Trophoblast cell (in vitro differentiated cells and primary cell): ENCODE measurements at places on chromosomes 11 and 22.

GRCh38 chr22:30640361-30640760 is 4.8 kb downstream of the SLC35E4 start:
- no peak overlapping the region for H3K4me3 ChIP-seq
- peaks cover 8% of the 10 kb centered on the region for H3K4me1 ChIP-seq
- DNase-seq = no peak
- H3K27me3 ChIP-seq = no peaks in the 10 kb centered on the region
- no peak overlapping the region for H3K27ac ChIP-seq
- no peaks in the 10 kb centered on the region for H3K36me3 ChIP-seq

GRCh38 chr22:36986242-36986821 is 32.9 kb downstream of the TST start:
- H3K4me3 ChIP-seq = no peak overlapping the region
- no peak overlapping the region for H3K27ac ChIP-seq
- H3K27me3 ChIP-seq = no peaks in the 10 kb centered on the region
- DNase-seq = peak; percentile 31

- no peak for DNase-seq
- H3K36me3 ChIP-seq = no peaks in the 10 kb centered on the region
- H3K27me3 ChIP-seq = no peaks in the 10 kb centered on the region
- H3K4me3 ChIP-seq = no peak overlapping the region
Measured at GRCh38 chr11:95716266-95716665, 73.3 kb downstream of the FAM76B start.

DNA sequence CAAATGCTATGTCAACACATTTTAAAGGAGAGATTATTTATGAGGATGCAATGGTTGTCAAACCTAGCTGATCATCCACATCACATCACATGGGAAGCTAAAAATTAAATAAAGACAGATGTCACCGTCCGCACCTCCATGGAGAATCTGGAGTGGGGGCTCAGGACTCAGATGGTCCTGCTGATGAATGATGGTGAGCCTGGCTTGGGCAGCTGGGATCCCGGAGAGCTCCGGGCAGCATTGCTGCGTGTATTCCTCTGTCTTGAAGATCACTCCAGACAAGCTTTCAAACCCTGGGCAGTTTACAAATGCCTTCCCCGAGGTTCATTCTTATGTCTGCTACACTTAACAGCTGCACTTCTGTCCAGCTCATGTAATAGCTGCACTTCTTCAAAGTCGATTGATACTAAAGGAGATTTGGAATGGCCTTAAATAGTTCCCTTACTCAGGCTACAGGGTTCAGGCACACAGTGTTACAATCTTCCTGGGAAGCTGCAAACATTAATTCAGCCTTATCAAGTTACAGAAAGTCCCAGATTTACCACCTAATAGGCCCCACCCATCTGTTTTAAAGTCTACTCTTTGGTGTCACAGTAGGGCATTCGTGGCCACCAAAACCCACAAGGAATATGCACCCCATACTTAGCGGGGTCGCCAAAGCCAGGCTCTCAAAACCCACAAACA is 34.7 kb upstream of the CSNK2A3 start:
- no peaks in the 10 kb centered on the region for H3K4me1 ChIP-seq
- no peaks in the 10 kb centered on the region for H3K27me3 ChIP-seq
- no peak for DNase-seq
- H3K27ac ChIP-seq = no peak overlapping the region
- H3K36me3 ChIP-seq = no peaks in the 10 kb centered on the region
- H3K4me3 ChIP-seq = no peak overlapping the region

DNA sequence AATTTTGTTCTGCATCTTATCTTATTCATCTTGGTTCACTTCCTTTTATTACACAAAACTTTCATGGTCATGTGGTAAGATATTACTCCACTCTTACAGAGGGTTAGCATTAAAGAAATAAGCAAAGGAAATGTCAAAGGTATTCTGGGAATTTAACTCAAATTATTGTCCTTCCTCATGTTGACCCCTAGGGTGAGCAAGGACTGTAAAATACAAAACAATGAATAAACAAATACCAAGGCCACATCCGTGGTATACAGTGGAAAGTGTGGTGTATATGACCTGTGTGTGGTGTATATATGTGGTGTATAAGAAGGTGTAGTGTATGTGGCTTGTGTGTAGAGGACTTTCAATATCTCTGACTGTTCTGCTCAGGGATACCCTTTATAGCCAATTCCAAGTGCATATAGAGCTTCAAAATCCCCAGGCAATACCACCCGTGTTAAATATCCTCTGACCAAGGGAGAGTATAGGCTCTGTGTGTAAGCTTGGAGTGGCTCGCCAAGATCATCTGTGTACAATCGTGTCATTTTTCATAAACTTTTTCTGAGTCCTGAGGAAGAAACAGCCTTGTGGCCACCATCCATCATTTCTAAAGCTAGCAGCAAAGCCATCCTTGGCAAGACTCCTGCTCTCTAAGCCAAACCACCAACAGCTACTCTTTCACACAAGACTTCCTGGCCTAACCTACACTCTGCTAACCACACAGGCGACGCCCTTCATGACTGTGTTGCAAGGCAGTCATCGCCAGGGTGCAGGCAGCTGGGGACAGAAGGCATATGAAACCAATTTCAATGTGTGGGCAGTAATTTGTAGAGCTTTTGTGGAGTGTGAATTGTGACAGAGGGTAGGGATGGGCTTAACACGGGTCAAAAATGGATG is 548.0 kb downstream of the ETS1 start:
- no peak overlapping the region for H3K27ac ChIP-seq
- H3K4me3 ChIP-seq = no peak overlapping the region
- peaks cover 10% of the 10 kb centered on the region for H3K4me1 ChIP-seq
- H3K36me3 ChIP-seq = no peaks in the 10 kb centered on the region
- no peaks in the 10 kb centered on the region for H3K27me3 ChIP-seq

GRCh38 chr22:37817705-37818408 is 5.3 kb upstream of the GALR3 start:
- peaks cover 10% of the 10 kb centered on the region for H3K27me3 ChIP-seq
- peak overlapping the region; percentile 21 for H3K27ac ChIP-seq
- H3K4me1 ChIP-seq = peaks cover 8% of the 10 kb centered on the region

DNA sequence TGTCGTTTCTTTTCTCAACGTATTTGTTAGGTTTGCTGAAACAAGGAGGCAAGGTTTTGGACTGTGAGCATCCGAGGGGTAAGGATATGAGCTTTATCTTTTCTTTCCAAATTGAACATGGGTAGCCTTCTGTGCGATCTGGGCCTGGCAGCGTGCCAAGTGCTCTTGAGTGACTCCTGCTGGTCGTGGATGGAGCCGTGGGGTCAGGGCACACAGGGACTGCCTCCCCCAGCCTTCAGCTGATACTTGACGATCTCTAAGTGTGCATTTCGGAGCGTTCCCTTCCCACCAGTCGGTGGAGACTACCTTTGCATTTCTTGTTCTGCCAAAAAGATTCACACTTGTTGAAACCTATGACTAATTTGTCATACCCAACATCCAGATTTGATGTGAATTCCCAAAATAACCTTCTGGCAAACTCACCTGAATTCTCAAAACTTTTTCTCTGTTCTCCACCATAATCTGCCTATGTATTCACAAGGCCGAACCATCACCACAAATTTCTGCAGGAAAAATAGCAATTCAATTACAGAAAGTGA is 40.1 kb upstream of the CLMP start:
- no peaks in the 10 kb centered on the region for H3K27me3 ChIP-seq
- no peaks in the 10 kb centered on the region for H3K36me3 ChIP-seq
- peak; percentile 46 for DNase-seq
- no peaks in the 10 kb centered on the region for H3K4me1 ChIP-seq
- no peak overlapping the region for H3K4me3 ChIP-seq

GRCh38 chr11:95567685-95568084 is 221.9 kb downstream of the FAM76B start:
- H3K27ac ChIP-seq = no peak overlapping the region
- no peak overlapping the region for H3K4me3 ChIP-seq
- no peaks in the 10 kb centered on the region for H3K4me1 ChIP-seq
- H3K36me3 ChIP-seq = no peaks in the 10 kb centered on the region
- DNase-seq = no peak

DNA sequence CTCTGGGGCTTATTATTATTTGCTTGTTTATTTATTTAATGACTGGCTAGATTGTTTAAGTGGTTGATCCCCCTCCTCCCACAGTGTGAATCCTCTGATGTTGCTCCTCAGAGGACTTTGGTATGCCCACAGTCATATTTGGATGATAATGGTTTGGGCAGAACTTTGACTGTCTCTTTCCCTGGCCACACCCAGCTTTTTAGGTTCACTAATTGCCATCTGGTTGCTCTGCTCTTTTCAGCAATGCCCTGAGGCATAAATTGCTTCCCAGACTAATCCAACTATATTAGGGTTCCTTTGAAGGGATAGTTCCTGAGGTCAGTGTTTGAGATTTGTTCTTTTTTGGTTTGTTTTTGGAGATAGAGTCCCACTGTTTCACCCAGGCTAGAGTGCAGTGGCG is 99.3 kb upstream of the RRM1 start:
- peaks cover 9% of the 10 kb centered on the region for H3K4me1 ChIP-seq
- no peaks in the 10 kb centered on the region for H3K27me3 ChIP-seq
- H3K27ac ChIP-seq = peak overlapping the region; percentile 39
- peaks cover 5% of the 10 kb centered on the region for H3K36me3 ChIP-seq

DNA sequence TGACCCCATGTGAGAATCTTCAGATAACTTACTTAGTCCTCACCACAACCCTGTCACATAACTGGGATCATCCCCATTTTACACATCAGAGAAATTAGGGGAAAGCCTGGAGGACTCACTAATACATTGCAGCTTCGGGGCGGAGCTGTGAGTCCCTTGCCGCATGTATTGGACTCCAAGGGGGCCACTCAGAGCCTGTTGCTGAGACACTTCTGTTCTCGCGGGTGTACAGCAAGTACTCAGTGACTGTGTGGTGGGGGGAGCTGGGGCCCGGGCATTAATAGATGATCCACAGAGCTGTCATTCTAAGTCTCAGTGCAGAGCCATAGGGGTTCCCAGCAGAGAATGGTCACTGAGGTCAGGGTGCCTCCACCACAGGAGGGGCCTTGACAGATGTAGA is 13.5 kb downstream of the OAF start:
- H3K27ac ChIP-seq = no peak overlapping the region
- H3K36me3 ChIP-seq = no peaks in the 10 kb centered on the region
- H3K27me3 ChIP-seq = no peaks in the 10 kb centered on the region
- no peak overlapping the region for H3K4me3 ChIP-seq

GRCh38 chr22:25202290-25202921 is 2.7 kb downstream of the CRYBB3 start:
- DNase-seq = peak; percentile 81
- H3K27me3 ChIP-seq = no peaks in the 10 kb centered on the region
- H3K36me3 ChIP-seq = peaks cover 9% of the 10 kb centered on the region
- H3K4me3 ChIP-seq = no peak overlapping the region
- no peaks in the 10 kb centered on the region for H3K4me1 ChIP-seq
- H3K27ac ChIP-seq = no peak overlapping the region

DNA sequence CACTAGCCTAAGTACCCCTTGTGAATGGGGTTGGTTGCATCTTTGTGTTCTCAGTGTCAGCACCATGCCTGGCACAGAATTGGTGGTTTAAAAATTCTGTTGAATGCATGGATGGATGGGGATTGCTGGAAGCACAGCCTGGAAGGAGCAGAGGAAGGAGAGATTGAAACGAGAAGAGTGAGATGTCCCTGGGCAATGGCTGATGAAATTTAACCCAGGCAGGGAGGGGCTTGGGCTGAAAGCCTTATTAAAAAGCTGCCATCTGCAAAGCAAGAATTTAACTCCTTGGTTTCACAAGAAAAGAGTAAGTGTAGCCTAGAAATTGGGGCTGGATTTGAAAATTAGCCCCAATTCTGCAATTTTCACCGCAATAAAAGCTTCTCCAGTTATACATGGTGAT is 126.7 kb downstream of the TEAD1 start:
- H3K36me3 ChIP-seq = no peaks in the 10 kb centered on the region
- no peak for DNase-seq
- no peaks in the 10 kb centered on the region for H3K27me3 ChIP-seq
- no peak overlapping the region for H3K4me3 ChIP-seq

DNA sequence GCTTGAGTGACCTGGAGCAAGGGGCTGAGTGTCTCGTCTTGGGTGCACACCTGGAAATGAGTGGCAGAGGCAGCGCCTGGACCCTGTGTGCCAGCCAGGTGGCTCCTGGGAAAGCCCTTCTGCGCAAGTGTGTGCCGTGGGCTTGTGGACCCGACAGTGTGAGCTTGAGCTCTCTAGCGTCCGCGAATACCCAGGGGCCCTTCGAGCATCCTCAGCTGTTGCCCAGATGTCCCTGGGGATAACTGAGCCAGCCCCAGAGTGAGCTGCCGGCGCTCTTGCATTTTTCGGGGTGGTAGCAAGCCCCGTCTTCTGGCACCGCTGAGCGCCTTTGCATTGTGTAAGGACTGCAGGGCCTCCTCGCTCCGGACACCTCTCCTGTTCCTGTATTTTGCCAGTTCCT is 399.2 kb downstream of the TBC1D22A start:
- no peak for DNase-seq
- H3K36me3 ChIP-seq = no peaks in the 10 kb centered on the region
- no peak overlapping the region for H3K4me3 ChIP-seq
- no peaks in the 10 kb centered on the region for H3K4me1 ChIP-seq
- no peak overlapping the region for H3K27ac ChIP-seq

- no peak for DNase-seq
- H3K36me3 ChIP-seq = peaks cover 5% of the 10 kb centered on the region
- no peak overlapping the region for H3K27ac ChIP-seq
- no peak overlapping the region for H3K4me3 ChIP-seq
- H3K4me1 ChIP-seq = peaks cover 27% of the 10 kb centered on the region
Measured at GRCh38 chr11:12817681-12818332, 143.6 kb downstream of the TEAD1 start.

DNA sequence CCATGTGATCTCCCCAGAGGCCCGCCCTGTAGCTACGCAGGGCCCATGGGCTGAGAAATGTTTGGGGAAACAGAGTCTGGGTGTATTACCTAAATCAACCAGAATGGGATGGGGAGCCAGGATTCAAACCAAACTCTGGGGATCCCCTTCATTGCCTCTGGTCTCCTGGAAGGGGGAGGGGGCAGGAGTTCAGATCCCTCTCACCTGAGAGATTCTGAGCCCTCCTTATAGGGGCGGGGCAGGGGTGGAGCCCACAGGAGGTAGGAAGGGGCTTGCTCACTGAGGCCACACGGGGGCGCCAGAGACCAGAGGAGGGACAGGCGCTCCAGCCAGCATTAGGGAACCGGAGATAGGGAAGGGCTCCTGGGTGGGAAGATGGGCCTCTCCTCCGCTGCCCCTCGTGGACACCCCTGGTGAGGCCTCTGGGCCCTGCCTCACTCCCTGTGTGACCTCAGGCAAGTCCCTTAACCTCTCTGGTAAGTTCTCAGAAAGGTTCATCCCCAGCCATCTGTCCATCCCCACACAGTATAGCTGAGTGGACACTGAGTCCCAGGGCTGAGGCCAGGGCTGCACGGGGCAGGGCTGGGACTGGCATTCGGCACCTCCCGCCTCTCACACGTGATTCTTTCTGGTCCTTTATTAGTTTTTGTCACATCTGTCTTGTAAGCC is 2.7 kb upstream of the CDC42BPG start:
- no peak overlapping the region for H3K27ac ChIP-seq
- H3K4me3 ChIP-seq = no peak overlapping the region

GRCh38 chr22:43853328-43853931 is 8.9 kb downstream of the SULT4A1 start:
- no peak overlapping the region for H3K27ac ChIP-seq
- no peak for DNase-seq
- H3K36me3 ChIP-seq = no peaks in the 10 kb centered on the region
- no peak overlapping the region for H3K4me3 ChIP-seq
